Astrocyte (in vitro differentiated cells and primary cell): ENCODE measurements at places on chromosomes 7 and 10.
A peak's percentile ranks its signal among the peaks of the same experiment; 100 is the strongest.

GRCh38 chr7:33262476-33262875 is 133.1 kb downstream of the BBS9 start:
- peak; percentile 27 for DNase-seq

DNA sequence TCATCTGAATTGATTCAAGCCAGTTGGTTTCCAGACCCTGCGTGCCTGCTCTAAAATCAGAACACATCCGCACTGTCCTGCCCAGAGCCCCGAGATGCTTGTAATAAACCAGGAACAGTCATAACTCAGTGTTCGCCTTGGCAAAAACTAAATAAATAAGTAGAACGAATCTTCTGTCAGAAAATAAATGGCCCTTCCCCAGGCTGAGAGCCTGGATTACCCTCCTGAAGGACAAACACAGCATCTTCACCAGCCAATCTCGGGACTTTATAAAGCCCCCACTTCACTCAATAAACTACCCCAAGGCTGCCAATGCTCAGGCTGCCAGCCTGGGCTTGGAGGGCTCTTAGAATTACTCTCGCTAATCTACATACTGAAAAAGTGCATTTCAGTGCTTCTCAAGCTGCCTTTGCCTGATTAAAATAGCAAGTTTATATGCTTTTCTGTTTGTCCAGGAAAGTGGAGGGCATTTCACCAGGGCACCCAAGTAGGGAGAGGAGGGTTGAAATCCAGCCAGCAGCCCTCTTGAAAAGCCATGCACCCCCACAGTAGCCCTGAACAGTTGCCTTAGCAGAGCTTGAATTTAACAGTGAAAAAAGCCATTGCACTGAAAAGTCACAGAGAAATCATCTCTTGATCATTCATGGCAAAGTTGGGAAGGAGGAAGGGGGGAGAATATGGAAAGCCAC is 136.6 kb downstream of the CALN1 start:
- DNase-seq: no peak

DNA sequence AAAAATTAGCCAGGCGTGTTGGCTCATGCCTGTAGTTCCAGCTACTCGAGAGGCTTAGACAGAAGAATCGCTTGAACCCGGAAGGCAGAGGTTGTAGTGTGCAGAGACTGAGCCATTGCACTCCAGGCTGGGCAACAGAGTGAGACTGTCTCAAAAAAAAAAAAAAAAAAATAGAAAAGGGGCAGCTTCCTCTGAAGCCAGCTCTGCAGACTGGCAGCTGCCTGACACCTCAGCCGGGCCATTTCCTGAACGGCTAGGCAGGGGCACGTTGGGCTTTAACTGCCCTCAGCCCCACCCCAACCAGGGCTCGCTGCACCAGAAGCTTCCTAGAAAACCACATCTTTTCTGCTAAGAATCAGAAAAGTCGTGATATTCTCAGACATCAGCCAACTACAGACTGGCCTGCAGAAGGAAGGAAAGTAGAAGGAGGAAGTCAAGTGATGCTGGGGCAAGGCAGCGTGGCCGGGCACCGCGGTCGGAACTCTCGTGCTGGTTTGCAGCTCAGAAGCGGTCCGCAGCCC is 38.0 kb downstream of the PRKAG2 start:
- no peak for DNase-seq

GRCh38 chr7:81221527-81222217 is 302.8 kb upstream of the SEMA3C start:
- no peak for DNase-seq

DNA sequence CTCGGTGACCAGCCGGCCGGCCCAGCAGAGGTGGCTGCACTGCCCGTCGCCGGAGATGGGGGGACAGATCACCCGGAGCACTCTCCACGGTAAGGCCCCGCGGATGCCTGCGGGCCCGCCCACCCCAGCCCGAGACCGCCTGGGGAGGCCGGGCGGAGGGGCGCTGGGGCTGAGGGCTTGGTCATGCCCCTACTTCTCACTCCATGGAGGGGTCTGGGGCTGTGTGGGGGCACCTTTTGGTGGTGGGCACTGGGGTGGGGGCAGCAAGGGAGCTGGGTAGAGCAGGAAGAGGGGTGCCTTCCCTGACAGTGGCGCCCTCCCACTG is 61.8 kb downstream of the NEURL1 start:
- no peak for DNase-seq

DNA sequence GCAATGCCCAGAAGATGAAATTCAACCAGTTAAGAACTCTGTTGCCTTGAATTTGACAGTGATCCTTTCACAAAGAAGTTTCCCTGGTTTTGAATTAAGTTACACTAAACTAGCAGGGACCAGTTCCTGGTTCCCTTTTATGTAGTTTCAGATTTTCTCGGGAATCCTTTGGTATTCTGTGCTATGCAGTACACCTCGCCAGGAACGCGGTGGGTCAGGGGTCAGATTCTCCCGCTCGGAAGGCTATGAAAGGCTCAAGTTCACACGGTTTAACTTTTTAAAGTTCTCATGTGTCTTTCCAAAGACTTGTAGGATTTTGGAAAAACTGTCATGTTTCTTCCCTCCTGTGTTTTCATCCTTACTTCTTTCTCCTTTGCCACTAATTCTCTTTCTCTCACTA is 104.7 kb upstream of the PRR15 start:
- DNase-seq: no peak

GRCh38 chr10:52226197-52226847 is 87.8 kb upstream of the DKK1 start:
- peak; percentile 46 for DNase-seq

DNA sequence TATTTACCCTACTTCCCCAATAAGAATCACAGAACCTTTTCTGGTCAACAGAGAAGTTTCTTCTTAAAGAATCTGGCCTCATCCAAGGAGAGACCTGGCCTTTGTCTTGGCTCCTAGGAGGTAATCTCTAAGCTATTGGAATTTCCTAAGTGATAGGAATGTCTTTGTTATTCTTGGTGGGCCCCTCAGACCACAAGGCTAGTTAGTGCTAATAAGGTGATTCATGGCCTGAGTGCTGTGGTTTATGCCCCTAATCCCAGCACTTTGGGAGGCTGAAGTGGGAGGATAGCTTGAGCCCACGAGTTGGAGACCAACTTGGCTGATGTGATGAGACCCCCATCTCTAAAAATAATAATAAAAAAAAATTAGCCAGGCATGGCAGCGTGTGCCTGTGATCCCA is 60.0 kb upstream of the CYP2C18 start:
- peak; percentile 22 for DNase-seq

DNA sequence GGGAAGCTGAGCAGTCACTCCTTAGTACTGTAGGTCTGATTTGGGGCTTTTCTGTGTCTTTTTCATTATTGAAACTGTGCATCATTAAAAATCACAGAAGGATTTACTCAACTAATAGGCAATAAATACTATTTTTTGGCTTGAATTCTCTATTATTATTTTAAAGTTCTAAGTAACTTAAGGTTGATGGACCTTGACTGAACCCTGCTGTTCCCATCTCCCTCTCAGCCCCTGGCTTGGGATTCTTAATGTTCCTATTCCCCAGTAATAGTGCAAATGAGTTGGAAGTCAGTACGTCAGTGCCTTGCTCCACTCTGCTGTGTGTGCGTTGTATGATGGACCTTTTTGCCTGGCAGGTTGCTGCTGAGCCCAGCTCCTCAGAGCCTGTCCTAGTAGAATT is 166.3 kb downstream of the SND1 start:
- DNase-seq: no peak

DNA sequence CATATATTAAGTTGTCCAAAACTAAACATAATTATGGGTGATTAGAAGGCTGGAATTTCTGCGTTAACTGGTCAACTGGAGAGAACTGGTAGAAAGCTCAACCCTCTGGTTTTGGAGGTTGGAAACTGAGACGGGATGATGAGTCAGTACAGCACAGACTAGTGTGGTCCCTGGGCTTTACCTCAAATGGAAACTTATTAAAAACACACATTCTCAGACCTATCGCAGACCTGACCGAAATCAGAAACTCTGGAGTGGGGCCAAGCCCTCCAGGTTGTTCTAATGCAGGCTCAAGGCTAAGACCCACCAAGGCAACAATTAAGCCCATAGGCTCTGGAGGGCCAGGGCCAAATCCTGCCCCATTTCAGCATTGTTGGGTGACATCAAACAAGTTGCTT is 136.9 kb downstream of the KCNMA1 start:
- DNase-seq: peak; percentile 83

- peak; percentile 72 for DNase-seq
Measured at GRCh38 chr10:103448746-103449145, 3.4 kb downstream of the CALHM2 start.

GRCh38 chr7:116955801-116956476 is 2.6 kb downstream of the ST7 start:
- peak; percentile 41 for DNase-seq

GRCh38 chr10:47297866-47298540 is 2.0 kb upstream of the GDF10 start:
- no peak for DNase-seq

DNA sequence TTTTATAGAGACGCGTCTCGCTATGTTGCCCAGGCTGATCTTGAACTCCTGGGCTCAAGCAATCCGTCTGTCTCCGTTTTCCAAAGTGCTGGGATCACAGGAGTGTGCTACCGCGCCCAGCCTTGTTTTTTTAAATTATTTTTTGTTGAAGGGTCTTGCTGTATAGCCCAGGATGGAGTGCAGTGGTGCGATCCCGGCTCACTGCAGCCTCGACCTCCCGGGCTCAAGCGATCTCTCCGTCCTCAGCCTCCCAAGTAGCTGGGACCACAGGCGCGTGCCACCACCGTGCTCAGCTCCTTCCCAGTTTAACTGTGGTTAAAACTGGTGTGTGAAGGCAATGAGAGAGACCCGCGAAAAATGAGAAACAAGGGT is 11.0 kb upstream of the HNRNPF start:
- DNase-seq: no peak

DNA sequence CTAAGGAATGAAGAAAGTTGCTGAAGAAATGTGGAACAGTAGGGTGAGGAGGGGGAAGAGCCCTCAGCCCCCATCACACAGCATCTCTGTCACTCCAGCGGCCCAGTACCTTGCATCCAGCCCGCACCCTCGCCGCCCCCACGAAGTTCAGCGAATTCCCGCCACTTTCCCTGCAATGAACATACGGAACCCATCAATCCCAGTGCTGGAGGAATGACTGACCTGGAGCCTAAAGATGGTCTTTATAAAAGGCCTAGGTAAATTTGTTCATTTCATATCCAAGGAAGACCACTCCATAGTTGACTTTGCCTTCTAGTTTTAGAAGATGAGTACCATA is 779 bp upstream of the KIF5B start:
- no peak for DNase-seq

GRCh38 chr10:47402641-47403301 is 18.7 kb upstream of the ZNF488 start:
- DNase-seq: peak; percentile 89

- DNase-seq: no peak
Measured at GRCh38 chr10:129921065-129921670, 42.9 kb downstream of the EBF3 start.

DNA sequence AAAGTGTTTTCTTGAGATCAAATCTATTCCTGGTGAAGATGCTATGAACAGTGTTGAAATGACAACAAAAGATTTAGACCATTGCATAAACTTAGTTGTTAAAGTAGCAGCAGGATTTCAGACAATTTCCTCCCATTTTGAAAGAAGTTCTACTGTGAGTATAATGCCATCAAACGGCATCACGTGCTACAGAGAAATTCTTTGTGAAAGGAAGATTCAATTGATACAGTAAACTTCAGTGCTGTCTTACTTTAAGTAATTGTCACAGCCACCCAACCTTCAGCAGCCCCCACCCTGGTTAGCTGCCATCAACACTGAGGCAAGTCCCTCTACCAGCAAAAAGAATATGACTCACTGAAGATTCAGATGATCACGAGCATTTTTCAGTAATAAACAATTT is 115.2 kb downstream of the TES start:
- DNase-seq: no peak

- DNase-seq: no peak
Measured at GRCh38 chr7:102849538-102849937, 63.3 kb upstream of the LRRC17 start.

GRCh38 chr10:13631594-13631993 is 44.8 kb downstream of the PRPF18 start:
- DNase-seq: no peak

DNA sequence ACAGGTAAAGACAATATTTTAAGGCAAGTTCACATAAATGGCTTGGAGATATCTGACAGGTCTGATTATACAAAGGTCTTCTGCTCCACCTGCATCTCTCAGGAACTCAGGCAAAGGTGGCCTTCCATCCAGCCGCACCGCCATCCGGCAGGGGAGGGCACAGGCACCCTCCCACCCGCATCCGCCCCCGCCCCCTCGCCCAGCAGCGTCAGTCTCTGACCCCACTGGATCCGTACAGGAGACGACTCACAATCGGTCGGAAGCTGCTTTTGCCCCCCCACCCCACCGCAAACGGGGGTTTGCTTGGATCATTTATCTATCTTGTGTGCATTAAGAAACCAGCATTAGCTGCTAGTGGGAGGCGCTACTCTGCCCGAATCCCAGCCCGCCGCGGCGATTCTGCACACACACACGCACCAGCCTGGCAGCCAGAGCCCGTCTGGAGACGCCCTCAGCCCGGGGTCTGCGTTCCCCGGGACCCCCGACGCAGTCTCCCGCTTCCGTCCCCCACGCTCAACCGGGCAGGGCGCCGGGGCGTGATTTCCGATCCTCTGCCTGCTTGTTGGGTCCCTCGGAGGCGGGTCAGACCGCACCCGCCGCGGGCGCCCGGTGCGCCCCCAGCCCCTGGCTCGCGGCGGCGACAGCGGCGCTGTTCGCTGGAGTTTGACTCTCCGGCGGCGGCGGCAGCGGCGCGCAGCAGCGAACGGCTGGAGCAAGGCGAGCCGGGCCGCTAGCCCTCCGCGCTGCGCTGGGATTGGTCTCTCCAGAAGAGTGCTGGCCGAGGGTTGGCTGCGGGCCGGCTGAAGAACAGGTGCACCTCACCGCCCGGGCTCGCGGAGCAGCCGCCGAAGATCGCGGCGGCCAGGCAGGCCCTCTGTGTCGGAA is 820 bp upstream of the NRG3 start:
- DNase-seq: peak; percentile 12

DNA sequence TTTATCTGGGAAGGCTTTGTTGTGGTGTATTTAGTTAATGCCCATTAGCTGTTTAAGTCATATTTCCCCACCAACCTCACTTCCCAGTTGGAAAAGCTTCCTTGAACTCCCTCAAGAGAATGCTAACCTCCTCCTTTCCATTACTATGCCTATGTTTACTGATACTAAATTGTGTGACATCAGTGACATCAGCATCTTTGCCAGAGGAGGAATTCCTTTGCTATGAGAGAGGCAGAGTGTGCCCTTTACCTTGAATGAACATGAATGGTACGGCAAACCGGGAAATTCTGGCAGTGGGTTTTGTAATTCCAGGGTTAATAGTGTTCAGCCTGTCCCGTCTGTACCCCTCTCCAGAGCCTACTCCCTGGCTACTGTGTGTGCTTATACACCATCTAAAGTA is 22.1 kb upstream of the GLCCI1 start:
- DNase-seq: no peak

- DNase-seq: peak; percentile 75
Measured at GRCh38 chr10:63267414-63268148, 134.5 kb downstream of the NRBF2 start.

DNA sequence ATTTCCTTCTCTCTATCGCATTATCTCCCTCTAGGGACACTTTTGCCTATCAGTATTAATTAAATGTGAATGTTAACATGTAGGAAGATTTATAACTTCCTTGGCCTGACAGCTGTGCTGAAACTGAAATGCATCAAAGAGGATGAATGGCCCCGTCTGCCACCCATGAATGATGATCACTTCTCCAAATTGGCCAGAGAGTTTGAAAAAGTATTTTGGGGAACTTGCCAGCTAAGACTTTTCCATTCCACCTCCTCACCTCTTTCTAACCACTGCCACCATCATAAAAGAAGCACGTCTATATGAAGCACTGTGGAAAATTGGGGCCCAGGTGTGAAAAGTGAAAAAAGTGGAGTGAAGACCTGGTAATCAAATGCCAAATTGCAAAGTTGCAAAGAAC is 25.4 kb upstream of the ST8SIA6 start:
- DNase-seq: peak; percentile 50
